ENCODE measurements at places on chromosomes 3 and 15.

DNA sequence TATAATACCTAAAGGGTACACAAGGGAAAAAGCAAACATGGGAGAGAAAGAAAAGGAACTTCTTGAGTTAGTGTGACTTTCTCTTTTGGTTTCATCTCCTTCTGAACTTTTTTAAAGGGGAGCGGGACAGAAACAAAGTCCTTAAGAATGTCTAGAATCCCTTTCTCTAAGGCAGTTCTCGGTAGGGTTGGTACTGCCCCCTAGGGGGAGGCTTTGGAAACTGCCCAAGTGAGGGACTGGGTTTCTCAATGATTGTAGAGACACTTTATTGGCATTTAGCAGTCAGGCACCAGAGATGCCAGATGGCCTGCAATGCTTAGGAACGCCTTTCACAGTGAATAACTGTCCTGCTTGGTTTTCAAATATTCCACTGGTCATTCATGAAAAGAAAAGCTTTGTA is 172.7 kb downstream of the WDR72 start:
- DNase-seq, result peak; percentile 37

DNA sequence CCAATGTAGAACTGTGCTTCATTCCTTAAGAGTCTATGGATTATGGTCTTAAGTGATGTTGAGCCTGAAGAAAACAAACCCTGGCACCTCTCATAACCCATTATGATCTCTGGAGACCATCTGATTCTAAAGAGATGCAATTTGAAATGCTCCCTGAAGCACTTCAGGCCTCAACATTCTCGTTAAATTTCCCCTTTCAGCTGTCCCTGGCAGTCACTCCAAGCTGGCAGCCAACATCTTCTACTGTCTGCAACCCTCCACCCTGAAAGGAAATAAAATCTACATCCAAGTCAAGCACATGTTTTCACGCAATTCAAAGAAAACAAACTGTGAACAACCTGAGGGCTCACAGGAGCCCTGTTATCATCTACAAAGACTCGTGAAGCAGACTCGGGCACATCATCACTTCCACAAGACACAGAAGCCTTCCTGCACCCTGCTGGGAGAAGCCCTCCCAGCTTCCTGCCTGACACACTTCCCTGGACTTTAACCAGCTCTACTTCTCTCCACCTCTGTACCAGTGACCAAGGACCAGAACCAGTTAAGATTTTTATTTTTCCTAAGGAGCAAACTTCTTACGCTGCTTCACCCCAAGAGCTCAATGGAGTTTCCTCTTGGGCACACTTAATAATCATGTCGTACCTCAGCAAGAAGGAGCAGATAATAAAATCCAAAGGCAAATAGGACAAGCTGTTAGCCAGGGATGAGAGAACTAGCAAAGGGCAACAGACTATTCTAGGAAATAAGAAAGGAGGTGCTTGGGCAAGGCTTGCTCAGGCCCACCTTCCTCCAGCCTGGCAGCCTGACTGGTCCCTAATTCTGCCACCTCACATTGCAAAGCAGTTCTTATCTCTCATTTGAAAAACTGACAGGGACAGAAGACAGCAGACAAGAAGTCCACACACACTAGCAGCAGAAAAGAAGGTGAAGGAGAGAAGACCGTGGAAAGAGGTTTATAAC is 67.1 kb downstream of the MAGI1 start:
- DNase-seq, result no peak

- DNase-seq, result no peak
Measured at GRCh38 chr15:57355259-57355658, 21.0 kb upstream of the CGNL1 start.

- DNase-seq, result no peak
Measured at GRCh38 chr15:52133510-52134220, 21.1 kb upstream of the BCL2L10 start.

DNA sequence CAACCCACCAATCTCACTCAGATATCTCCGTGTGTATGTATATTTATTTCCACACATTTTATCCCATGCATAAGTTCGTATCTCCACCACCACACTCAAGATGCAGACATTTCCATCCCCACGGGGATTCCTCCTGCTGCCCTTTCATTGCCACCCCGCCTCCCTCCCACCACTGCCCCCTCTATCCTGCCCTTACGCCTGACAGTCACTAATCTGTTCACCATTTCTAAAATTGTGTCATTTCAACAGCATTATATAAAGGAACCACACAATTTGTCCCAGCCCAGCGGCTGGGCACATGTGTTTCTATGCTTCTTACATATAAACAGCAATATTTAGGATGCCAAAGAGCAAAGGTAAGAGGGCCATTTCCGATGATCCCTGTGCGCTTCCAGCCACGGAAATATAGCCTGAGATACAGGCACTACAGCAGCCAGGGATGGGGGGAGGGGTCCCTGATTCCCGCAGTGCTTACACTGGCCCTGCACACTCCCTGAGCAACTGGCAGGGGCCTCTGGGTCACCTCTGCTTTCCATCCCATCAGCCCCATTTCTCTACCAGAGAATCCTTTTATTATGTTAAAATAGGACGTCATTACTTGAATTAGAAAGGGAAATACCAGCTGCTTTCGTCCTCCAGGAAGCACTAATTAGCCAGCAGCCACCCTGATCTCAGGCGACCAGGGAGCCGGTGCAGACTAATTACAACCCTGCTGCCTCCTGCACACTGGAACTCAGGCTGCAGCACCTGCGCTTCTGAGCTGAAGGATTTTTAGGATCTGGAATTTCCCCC is 372.0 kb upstream of the ATP10A start:
- no peak for DNase-seq

DNA sequence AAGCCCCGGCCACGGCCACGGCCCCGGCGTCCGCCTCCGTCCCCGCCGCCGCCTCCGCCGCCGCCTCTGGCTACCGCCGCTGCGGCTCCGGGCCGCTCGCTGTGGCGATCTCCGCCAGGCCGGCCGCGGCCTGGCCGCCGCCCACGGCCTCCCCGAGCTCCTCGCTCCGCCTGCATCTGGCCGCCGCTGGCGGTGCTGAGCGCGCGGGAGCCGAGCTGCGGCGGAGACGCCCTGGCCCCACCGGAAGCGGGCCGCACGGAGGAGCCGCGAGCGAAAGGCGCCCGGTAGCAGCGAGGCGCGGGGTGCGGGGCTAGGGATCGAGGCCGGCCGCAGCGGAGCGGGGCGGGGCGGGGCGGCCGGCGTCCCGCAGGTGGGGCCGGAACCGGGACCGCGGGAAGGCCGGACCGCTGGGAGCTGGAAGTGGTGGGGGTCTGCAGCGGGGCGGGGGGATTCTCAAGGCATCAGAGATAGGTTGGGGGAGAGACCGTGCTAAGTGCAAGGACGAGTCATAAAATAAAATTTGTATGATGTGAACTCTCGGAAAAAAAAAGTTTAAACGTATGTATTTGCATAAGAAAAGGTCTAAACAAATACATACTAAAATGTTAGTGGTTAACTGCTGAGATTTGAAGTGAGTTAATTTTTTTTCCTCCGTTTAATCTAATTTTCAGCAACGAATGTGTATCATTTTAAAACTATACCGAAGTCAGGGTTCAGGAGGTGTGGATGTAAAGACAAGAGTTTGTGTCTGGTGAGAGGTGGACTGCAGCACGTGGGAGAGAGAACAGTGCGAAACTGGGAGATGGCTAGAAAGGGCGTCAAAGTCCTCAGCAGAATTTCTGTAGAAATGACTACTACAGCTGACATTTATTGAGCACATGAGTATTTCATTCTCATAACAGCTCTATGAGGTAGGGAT is at the start of gene AVEN:
TSS of gene AVEN (minus strand) at position 334 of the 919 bp plus-strand sequence. CDS start at position 176, 158 bp downstream.
- peak; percentile 75 for DNase-seq

DNA sequence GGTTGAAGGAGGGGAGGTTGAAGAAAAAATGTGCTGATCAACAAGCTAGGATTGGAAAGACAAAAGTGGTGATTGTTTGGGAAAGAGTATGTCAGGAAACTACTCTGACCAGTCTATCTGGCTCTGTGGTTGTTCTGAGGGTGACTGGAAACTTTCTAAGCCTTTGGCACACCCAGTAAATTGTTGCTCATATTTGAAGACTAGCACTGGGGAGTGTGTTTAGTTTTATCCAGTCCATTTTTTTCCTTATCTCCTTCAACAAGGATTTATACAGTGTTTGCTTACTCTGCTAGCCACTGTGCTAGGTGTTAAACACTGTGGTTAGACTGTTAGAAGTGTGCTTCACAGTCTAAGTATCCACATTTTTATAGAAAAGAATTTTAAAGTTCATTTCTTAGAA is 28.8 kb downstream of the PPM1L start:
- DNase-seq, result no peak

DNA sequence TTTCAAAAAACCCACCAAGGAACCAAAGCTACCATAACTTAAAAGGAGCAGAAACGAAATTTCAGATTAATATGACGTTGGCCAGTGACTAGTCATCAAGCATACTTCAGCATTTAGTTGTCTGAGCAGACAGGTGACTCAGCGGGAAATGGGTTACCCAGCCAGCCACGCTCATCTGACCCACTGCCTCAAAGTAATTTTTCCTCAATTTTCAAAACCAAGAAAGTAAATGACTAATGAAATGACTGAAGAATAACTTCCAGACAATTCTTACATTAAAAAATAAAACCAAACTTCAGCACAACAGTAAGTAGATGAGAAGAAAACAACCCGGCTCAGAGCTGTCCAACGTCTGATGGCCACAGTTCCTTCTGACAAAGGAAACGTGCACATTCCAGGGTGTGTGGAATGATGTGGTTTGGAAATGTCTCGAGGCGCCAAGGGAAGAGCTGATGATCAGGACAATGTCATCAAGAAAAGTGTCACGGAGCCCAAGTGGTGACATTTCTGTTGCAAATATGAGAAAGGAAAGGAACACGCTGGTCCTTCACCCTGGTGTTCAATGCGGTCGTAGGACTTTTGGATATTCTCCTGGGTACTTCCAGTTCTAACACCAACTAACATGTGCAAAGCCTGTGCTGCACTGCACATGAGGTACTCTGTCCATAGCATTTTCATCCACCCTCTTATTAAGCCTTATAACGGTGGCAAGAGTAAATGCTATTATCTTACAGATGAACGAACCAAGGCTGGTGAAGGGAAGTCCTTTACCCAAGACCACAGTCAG is 79.1 kb downstream of the FOXP1 start:
- peak; percentile 48 for DNase-seq

DNA sequence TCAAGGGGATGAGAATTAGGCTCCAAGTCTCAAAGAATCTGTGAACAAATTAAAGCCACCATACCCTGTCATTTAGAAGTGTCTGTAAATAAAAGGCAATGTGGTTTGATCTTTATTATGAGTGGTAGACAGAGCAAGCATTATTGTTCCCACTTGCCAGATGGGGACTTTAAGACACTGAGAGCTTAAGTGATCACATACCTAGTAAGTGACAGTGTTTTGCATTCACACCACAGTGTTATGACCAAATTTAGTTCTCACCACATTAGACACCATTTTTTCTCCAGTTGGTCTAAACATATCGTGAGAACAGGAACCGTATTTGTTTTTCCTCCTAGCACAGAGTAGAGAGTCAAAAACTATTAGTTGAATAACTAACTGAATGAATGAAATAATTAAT is 13.2 kb upstream of the ZBED2 start:
- no peak for DNase-seq

DNA sequence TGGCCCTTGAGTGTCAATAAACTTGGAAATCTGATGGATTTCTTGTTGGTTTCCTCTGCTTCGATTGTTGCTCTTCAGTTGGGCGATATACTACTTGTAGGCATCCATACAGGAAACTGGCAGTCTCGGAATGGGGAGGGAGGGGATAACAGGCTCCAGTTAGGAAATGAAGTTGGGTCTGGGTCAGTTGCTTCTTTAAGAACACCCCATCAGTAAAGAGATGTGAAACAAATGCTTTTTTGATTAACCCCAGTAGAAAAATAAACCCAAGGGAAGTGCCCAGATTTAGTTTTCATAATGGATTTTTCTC is 681 bp downstream of the CHMP2B start:
- DNase-seq, result no peak

GRCh38 chr3:13002398-13003124 is 70.7 kb downstream of the IQSEC1 start:
- no peak for DNase-seq

DNA sequence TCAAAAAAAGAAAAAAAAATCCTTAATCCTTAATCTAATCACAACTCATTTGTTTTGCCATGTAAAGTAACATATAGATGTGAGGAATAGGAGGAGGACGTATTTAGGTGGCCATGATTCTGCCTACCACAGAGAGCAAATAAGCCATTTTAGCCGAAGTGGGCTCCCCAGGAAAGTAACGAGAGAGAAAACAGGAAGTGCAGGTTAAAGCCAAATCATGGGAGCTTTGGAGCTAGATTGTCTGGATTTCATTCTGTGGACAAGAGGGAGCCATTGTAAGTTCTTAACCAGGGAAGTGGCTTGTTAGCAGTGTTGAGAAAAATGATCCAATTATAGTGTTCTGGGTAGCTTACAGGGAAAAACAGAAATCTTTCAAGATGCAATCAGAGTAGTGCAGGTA is 9.4 kb downstream of the TMOD2 start:
- no peak for DNase-seq

- no peak for DNase-seq
Measured at GRCh38 chr3:44400771-44401170, 62.2 kb downstream of the TCAIM start.

DNA sequence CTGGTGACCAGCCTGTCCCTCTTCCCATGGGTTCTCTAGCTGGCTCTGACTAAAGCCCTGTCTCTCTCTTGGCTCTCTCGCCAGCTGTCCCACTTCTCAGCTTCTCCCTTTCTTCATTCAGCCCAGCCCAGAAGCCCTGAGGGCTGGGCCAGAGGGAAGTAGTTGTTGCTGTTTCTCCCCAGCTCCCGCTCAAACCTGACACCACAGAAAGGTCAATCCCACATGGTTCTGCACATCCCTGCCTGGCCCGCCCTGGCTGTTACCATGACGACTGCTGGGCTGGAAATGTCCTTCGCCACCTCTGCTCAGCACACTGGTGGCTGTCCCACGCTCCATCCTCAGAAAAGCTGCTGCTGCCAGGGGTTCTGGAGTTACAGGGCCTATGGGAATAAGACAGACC is 25.9 kb downstream of the CCDC32 start:
- no peak for DNase-seq

GRCh38 chr3:186902154-186902553 is 28.2 kb upstream of the ST6GAL1 start:
- DNase-seq, result no peak

- peak; percentile 45 for DNase-seq
Measured at GRCh38 chr3:196694202-196694638, 17.8 kb downstream of the CEP19 start.

- peak; percentile 63 for DNase-seq
Measured at GRCh38 chr3:167899093-167899492, 163.6 kb downstream of the SERPINI1 start.

DNA sequence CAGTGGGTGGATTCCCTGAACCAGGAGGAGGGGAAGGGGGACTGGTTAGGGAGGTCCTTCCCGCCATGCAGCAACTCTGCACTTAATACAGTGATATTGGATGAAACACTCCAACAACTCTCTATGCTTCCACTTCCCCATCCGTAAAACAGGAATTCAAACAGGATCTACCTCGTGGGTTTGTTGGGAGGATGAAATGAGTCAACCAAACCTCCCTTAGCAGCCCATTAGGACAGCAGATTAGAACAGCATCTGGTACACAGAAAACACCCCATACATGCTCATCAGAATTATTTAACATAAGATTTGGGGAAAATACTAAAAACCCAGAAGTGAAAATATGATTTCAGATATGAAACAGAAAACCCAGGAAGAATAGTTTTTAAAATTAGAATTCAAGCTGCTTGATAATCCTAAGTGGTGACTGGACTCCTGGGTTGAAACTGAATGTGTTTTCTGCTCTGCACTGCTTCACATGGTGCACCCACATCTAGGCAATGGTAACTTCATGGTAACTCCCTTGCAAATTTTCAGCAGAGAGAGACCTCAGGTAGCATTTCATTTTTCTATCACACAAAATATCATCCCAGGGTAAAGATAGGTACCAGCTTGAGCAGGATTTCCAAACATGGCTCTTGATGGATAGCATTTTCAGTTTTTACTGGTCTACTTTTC is 326.8 kb upstream of the FRG2C start:
- peak; percentile 8 for DNase-seq

- DNase-seq, result no peak
Measured at GRCh38 chr3:160018959-160019358, 30.3 kb downstream of the IL12A start.
